ENCODE measurements at places on chromosomes 11 and 22.

- no peak for DNase-seq
These were observed 3.3 kb upstream of the MMP10 start for GRCh38 chr11:102783720-102784119.

DNA sequence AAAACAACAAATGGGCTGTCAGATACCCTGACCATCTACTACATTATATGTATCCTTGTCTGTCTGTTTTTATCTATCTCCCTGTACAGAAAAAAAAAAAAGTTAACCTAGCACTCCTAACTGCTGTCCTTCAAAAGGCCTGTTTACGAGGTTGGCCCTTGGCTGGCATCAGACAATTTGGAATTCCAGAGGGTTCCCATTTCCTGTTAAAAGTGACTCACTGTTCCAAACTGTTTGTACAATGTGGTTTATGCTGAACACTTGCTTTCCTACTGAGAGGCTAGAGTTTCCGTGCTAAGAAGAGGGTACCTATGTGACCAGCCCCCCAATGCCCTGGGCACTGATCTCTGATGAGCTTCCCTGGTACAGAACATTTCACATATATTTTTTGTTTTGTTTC, 65.9 kb upstream of the HMGXB4 start:
- no peak for DNase-seq

DNA sequence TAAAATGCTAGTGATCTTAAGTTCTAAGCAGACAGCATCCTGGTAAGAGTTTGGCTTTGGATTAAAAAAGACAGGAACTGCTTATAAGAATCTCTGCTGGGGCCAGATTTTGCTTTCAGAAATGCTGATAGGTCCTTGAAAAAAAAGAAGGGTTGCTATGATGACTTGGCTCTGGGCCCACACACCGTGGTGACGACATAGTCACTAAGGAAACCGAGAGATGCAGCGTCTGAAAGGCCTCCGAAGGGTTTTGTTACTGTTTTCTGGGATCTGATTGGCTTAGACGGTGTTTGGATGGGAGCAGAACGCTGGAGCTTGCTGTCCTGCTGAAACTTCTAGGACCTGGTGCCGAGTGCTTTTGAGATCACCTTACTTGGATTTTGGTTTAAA, 8.4 kb downstream of the FAM118A start:
- DNase-seq = peak; percentile 87

GRCh38 chr11:73530109-73530508, 67.8 kb downstream of the FAM168A start:
- no peak for DNase-seq

- no peak for DNase-seq
These were observed 6.6 kb downstream of the TSPAN4 start for GRCh38 chr11:849104-849824.

GRCh38 chr11:78138694-78139421, 568 bp downstream of the ALG8 start:
- DNase-seq = peak; percentile 31

- DNase-seq = no peak
These were observed 7.7 kb upstream of the SCGB1D1 start for GRCh38 chr11:62182147-62182891.

- DNase-seq = no peak
These were observed 14.5 kb downstream of the THOC5 start for GRCh38 chr22:29539105-29539504.

- DNase-seq = peak; percentile 55
These were observed 14.2 kb upstream of the APOA1 start for GRCh38 chr11:116851626-116852025.

- peak; percentile 35 for DNase-seq
These were observed 45.7 kb upstream of the TSPAN18 start for GRCh38 chr11:44680982-44681597.
